Upper lobe of right lung (tissue), 1 donor: ENCODE measurements at places on chromosomes 7 and 10. TPM values are rescaled to one million over a fixed set of nuclear protein-coding genes. Genes with fewer than 3 reads are reported as not detected.
A peak's percentile ranks its signal among the peaks of the same experiment; 100 is the strongest.

DNA sequence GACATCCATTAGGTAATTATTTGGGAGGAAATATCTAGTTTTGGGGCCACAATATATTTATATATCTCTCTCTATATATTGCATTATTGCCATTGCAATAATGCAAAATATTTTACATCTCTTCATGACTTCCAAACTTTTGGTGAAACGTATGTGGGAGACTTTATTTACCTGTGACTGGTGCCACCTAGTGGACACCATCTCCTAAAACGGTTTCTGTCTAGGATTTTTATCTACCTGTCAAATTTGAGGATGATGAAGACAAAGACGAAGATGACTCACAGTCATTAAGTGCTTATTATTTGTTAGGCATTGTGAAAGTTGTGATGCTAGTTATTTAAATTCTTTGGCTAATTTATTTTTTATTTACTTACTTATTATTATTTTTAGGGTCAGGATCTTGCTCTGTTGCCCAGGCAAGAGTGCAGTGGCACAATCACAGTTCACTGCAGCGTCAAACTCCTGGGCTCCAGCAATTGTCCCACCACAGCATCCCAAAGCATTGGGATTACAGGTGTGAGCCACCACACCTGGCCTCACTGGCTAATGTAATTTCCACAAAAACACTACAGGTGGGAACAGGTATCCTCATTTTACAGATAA, 18.7 kb upstream of the CBLL1 start:
- DNase-seq, result no peak
- no peaks in the 10 kb centered on the region for H3K4me1 ChIP-seq
- peaks cover 9% of the 10 kb centered on the region for H3K27me3 ChIP-seq
- no peaks in the 10 kb centered on the region for H3K36me3 ChIP-seq
- no peak overlapping the region for H3K4me3 ChIP-seq
- no peak overlapping the region for H3K27ac ChIP-seq

DNA sequence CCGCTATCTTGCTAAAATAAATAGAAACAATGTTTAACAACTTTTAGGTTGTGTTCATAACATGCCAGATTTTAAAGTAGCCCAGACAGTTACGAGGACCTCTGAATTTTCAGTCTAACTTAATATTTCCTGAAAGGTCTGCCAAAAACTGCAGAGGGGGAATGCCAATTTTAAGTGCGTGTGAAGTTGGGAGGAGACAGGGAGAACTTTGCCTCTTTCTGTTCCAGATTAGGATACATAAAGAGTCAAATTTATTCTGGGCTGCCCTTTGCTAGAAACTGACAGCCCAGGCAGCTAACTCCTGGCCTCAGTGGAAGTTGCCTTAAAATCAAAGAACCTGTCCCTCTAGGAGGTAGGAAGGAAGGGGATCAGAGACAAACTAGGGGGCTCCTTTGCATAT, 52.3 kb upstream of the PIP4K2A start:
- no peak for DNase-seq
- H3K27me3 ChIP-seq, result no peaks in the 10 kb centered on the region
- H3K4me3 ChIP-seq, result no peak overlapping the region
- peaks cover 26% of the 10 kb centered on the region for H3K4me1 ChIP-seq
- H3K36me3 ChIP-seq, result no peaks in the 10 kb centered on the region
- H3K27ac ChIP-seq, result peak overlapping the region; percentile 17

- H3K36me3 ChIP-seq, result no peaks in the 10 kb centered on the region
- H3K27ac ChIP-seq, result no peak overlapping the region
- H3K27me3 ChIP-seq, result no peaks in the 10 kb centered on the region
- no peak for DNase-seq
These were observed 108.0 kb downstream of the SDK1 start for GRCh38 chr7:3408814-3409595.

- DNase-seq, result no peak
- no peaks in the 10 kb centered on the region for H3K27me3 ChIP-seq
- H3K36me3 ChIP-seq, result no peaks in the 10 kb centered on the region
- no peaks in the 10 kb centered on the region for H3K4me1 ChIP-seq
These were observed 190.1 kb upstream of the STK17A start for GRCh38 chr7:43392638-43393330.

GRCh38 chr7:11274074-11274473, 300.4 kb downstream of the PHF14 start:
- DNase-seq, result no peak
- no peaks in the 10 kb centered on the region for H3K27me3 ChIP-seq
- no peaks in the 10 kb centered on the region for H3K4me1 ChIP-seq
- H3K27ac ChIP-seq, result no peak overlapping the region
- H3K36me3 ChIP-seq, result no peaks in the 10 kb centered on the region
- no peak overlapping the region for H3K4me3 ChIP-seq

GRCh38 chr10:101878869-101879268, 35.3 kb upstream of the KCNIP2 start:
- H3K4me1 ChIP-seq, result no peaks in the 10 kb centered on the region
- DNase-seq, result no peak
- no peaks in the 10 kb centered on the region for H3K36me3 ChIP-seq
- no peaks in the 10 kb centered on the region for H3K27me3 ChIP-seq

GRCh38 chr10:3652886-3653285, 132.1 kb downstream of the KLF6 start:
- H3K27me3 ChIP-seq, result no peaks in the 10 kb centered on the region
- DNase-seq, result no peak
- H3K27ac ChIP-seq, result no peak overlapping the region
- H3K4me3 ChIP-seq, result peak overlapping the region; percentile 27

GRCh38 chr10:103238506-103239252, 7.0 kb upstream of the RPEL1 start:
- no peak overlapping the region for H3K4me3 ChIP-seq
- no peak for DNase-seq
- no peaks in the 10 kb centered on the region for H3K27me3 ChIP-seq

GRCh38 chr7:97471491-97471890, 260.4 kb upstream of the TAC1 start:
- H3K4me1 ChIP-seq, result no peaks in the 10 kb centered on the region
- no peak for DNase-seq
- H3K27ac ChIP-seq, result no peak overlapping the region
- no peak overlapping the region for H3K4me3 ChIP-seq
- H3K27me3 ChIP-seq, result no peaks in the 10 kb centered on the region

DNA sequence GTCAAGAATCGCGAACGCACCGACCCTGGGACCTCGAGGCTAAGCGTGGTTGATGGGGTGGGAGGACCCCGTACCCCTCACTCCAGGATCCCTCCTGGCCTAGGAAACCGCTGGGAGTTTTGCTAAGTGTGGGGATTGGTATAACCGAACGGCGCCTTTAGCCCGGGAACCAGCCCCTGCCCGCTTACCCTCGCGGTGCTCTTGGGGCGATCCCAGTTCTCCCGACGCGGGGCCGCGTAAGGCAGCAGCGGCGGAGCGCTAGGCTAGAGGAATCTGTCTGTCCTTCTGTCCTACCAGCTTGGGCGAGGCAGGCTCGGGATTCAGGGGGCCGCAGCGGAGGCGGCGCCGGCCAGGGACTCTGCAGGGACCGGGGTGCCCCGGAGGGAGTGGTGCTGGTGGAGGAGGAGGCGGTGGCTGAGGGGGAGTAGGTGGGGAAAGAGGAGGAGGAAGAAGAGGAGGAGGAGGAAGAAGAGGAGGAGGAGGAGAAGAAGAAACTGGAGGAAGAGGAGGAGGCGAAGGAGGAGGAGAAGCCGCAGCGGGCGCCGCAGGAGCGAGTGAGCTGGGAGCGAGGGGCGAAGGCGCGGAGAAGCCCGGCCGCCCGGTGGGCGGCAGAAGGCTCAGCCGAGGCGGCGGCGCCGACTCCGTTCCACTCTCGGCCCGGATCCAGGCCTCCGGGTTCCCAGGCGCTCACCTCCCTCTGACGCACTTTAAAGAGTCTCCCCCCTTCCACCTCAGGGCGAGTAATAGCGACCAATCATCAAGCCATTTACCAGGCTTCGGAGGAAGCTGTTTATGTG, 439 bp upstream of the EMX2 start:
- no peak overlapping the region for H3K27ac ChIP-seq
- H3K4me3 ChIP-seq, result no peak overlapping the region
- H3K36me3 ChIP-seq, result no peaks in the 10 kb centered on the region
- no peak for DNase-seq
- H3K27me3 ChIP-seq, result peaks cover 98% of the 10 kb centered on the region

- H3K36me3 ChIP-seq, result no peaks in the 10 kb centered on the region
- no peaks in the 10 kb centered on the region for H3K4me1 ChIP-seq
- H3K27ac ChIP-seq, result no peak overlapping the region
These were observed 91.9 kb downstream of the ZWINT start for GRCh38 chr10:56269181-56269580.

DNA sequence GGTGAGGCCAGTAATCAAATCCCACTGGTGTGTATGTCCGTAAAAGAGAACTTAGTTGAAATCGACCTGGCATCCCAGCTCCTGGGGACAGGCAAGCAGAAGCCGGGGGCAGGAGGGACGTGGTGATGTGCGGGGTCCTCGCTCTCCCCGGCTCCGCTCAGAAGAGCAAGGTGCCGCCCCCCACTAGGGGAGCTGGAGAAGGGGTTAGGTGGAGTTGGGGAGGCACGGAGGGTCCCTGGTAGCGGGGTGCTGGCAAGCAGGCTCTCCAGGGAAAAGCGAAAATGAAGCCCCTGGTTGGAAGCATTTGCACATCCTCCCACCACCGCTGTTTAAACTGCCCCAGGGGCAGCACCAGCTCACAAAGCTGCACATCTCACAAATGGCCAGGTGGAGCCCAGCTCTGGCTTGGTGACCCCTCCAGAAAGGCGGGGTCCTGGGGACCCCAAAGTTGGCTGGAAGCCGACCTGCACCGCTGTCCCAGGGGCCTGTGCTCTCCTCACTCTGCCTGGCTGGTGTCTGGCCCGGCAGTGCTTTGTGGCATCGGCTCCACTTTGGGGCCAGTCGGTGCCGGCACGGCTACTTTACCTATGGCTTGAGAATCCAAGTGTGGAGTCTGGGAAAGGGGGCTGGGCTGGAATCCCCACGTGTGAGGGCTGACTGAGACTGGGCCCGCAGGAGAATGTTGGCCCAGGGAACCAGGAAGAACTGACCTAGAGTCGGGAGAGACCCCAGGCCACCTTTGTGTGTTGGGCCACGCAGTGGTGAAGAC, 2.9 kb upstream of the CFAP46 start:
- peaks cover 11% of the 10 kb centered on the region for H3K4me1 ChIP-seq
- peak; percentile 56 for DNase-seq
- H3K27ac ChIP-seq, result no peak overlapping the region
- peaks cover 50% of the 10 kb centered on the region for H3K27me3 ChIP-seq
- no peak overlapping the region for H3K4me3 ChIP-seq

DNA sequence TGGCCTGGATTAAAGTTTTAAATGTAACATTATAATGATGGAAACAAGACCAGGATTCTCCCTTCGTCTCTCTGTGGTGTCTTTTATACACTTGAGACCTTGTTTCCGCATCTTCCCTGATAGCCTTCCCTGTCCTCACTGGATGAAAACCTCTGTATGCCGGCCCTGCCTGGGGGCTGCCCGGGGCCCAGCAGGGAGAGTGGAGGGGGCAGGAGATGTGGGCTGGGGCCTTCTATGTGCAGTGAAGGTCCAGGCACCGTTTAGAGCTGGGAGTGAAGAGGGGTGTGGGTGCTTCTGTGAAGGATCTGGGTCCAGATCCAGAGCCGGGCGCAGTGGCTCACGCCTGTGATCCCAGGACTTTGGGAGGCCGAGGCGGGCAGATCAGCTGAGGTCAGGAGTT, 50.7 kb downstream of the UNCX start:
- no peak overlapping the region for H3K27ac ChIP-seq
- H3K27me3 ChIP-seq, result peaks cover 17% of the 10 kb centered on the region
- DNase-seq, result no peak

CAMK2B gene
- 0.17 TPM for total RNA-seq

VPS50 gene
- 30.2 TPM for total RNA-seq

SPDYE16 gene
- 0.90 TPM for total RNA-seq

ELOVL3 gene
- 0.87 TPM for total RNA-seq

FAM221A gene
- 9.0 TPM for total RNA-seq

MMP21 gene
- not detected for total RNA-seq

RAB19 gene
- total RNA-seq, result 2.9 TPM
